ENCODE measurements at places on chromosomes 2 and 18.

DNA sequence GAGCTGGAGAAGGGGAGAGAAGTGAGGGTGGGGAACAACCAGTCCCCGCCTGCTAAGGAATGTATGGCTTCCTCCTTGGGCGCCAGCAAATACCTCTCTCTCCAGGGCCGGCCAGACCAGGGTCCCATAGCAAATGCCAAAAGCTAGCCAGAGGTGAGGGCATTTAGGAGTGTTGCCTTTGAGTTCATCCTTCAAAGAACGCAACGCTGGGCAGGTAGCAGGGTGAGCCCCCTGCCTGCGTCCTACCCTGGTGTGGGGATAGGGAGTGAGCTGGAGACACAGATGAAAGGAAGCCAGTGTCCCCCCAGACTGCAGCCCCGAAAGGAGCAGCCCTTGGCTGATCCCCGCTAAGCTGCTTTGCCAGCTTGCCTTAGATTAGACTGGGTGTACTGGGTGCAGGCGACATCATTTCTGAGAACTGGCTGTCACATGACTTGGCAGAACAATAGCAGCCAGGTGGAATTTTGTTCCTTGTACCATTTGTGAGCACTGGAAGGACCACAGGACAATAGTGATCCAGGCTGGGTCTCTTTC, 40.4 kb downstream of the KLHL29 start:
- no peak for DNase-seq

- peak; percentile 7 for DNase-seq
These were observed 263.0 kb downstream of the PTGR3 start for GRCh38 chr18:74945774-74946545.

DNA sequence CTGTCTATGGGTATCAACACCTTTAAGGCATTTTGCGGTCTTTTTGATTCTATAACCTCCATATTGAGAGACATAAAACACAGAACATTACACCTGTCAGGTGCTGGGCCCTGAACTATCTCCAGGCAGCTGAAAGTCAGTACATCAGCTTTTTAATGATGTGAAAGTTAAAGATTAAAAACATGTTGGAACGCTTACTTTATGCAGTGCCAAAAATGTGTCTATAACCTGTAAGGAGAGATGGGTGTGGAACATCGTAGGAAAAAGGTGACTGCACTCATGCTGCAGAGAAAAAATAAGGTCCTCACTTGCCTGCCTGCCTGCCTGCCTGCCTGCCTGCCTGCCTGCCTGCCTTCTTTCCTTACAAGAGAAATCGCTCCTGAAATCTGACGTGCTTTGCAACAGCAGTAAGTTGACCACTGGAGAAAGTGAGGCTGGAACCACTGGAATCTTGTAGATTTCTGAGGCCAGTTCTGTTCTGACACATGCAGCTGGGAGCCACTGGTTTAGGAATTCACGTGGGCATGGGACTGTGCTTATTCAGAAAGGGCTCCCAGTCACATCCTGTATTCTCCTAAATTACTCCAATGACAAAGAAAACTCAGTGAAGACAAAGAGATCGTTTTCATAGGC, 34.1 kb downstream of the BCL11A start:
- DNase-seq: no peak

GRCh38 chr18:35193316-35193715, 47.5 kb upstream of the ZNF397 start:
- DNase-seq: no peak

- no peak for DNase-seq
These were observed 129.4 kb downstream of the RAD51AP2 start for GRCh38 chr2:17388798-17389197.

GRCh38 chr18:32469190-32469651, 1.5 kb downstream of the GAREM1 start:
- no peak for DNase-seq

GRCh38 chr2:66469214-66469902, 34.4 kb downstream of the MEIS1 start:
- DNase-seq: no peak

DNA sequence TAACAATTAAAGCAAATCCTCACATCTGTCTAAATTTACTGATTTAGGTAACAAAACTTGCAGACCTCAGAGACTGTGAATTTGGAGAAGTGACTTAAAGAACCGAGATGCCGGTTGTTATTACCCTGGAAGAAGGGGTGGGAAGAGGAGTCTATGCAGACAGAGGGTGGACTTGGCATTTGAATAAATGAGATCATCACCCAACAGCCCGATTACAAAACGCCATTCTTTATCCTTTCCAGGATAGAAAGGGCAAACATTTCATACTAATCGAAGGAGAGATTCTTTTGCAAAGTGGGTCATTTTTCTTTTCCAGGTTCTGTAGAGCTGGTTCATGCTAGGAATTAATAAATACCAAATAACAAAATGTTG, 73.1 kb upstream of the TPO start:
- no peak for DNase-seq

DNA sequence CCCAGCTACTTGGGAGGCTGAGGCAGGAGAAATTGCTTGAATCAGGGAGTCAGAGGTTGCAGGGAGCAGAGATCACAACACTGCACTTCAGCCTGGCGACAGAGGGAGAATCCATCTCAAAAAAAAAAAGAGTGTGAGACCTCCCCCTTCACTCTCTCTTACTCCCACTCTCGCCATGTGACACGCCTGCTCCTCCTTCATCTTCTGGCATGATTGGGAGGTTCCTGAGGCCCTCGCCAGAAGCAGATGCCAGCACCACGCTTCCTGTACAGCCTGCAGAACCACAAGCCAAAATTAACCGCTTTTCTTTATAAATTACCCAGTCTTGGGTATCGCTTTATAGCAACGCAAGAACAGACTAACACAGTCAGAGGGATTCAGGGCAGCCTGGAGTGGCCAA, 66.3 kb upstream of the CREB1 start:
- DNase-seq: no peak

DNA sequence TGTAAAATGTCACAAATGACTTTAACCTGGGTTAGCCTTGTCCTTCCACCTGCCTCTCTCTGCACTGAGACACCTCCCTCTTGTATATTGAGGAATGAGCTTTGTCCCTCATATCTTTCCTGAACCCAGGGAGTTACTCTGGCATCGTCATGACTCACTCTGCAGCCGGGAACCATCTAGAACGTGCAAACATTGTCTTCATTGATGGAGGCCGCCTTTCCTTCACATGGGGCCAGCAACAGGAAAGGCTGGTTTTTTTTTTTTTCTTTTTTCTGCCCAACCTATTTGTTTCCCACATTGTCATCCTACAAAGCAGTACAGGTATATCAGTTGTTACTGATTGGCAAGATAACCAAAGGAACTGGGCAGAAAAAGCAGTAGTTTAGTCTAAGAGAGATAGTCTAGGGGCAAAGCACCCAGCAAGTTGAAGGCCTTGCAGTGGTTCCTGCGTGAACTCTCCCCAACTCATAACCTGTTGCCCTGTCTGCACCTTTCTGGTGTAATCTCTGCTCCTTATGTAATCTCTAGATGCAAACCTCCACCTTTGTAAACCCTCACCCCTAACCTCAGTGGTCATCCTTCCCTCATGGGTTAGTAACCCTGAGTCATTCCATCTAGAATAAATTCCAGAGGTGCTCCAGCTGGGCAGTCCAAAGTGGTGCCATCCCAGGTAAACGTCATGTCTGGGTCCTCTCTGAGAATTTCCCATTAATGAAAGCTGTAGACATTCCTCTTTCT, 38.3 kb downstream of the SLC40A1 start:
- DNase-seq: no peak

DNA sequence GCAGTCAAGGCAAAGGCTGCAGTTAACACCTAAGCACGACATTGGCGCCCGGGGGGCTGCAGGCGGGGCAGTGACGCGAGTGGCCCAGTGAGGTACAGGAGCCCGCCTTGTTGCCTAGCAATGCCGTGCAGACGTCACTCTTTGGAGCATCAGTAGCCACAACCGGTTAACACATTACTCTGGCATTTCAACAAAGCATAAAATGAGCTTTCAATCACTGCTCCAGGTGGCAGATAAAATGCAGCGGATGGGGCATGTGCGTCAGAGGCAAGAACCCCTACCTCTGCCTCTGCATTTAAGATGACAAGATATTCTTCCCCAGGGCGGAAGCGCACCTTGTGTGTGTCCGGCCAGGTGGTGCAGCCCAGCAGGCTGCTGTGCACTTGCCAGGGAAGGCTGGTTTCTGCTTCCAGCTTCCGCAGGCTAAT, 139.4 kb downstream of the MTCL1 start:
- DNase-seq: no peak

DNA sequence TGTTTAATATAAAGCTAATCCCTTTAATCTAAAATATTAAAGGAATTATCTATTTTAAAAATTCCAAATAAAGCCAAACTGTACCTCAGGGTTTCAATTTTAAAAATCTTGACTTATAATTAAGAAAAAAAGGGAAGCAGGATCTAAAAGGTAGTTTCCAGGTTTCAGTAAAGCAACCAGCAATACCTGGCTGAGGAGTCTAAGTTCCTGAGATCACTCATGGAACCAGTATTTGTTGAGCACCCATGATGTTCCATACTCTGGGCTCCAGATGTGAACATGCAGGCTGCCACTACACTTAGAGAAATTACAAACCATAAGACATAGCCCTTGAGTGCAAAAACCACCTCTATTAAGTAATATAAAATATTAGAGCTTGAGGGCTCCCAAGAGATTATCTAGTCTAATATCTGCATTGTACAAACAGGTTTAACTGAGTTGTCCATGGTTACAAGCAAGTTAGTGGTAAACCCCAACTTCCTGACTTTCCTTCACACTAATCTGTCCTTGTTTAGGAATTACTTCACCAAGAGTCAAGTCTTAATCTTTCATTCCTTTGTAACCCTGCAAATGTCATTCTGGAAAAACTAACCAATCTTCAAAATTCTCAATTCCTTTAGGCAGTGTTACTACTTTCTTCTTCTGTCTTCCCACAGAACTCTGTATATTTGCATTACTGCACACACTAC, 49.2 kb downstream of the CLASP1 start:
- no peak for DNase-seq

GRCh38 chr2:238591732-238592131, 165.0 kb downstream of the ASB1 start:
- no peak for DNase-seq

- DNase-seq: no peak
These were observed 7.6 kb downstream of the CYP26B1 start for GRCh38 chr2:72139874-72140620.

- peak; percentile 96 for DNase-seq
These were observed 9.9 kb downstream of the TNP1 start for GRCh38 chr2:216849987-216850386.

- peak; percentile 89 for DNase-seq
These were observed 36.3 kb downstream of the YWHAQ start for GRCh38 chr2:9594366-9595054.

GRCh38 chr2:69559442-69560146, 83.9 kb downstream of the AAK1 start:
- DNase-seq: peak; percentile 66

- peak; percentile 91 for DNase-seq
These were observed 1.0 kb upstream of the ZEB2 start for GRCh38 chr2:144520756-144521487.

GRCh38 chr2:111710085-111710484, 173.9 kb downstream of the ANAPC1 start:
- no peak for DNase-seq

- DNase-seq: no peak
These were observed 43.7 kb downstream of the SH3BP4 start for GRCh38 chr2:234995332-234996068.

DNA sequence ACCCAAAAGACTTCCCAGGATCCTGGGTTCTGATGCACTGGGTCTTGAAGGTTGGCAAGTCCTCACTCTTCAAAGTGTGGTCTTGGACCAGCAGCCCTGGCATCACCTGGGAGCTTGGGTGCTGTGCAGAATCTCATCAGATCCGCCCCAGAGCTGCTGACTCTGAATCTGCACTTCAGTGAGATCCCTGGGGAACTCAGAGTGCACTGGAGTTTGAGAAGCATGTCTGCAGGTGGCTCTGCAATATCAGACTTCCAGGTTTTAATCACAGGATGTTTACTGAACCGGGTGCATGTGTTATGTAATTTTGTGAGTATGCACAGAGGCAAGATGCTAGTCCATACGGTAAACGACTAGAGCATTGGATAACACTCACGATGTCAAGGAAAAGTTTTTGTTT, 58.0 kb upstream of the BOD1L2 start:
- no peak for DNase-seq
